ENCODE measurements at places on chromosomes 11 and 22. TPM values are rescaled to one million over a fixed set of nuclear protein-coding genes. Genes with fewer than 3 reads are reported as not detected.
A peak's percentile ranks its signal among the peaks of the same experiment; 100 is the strongest.

DNA sequence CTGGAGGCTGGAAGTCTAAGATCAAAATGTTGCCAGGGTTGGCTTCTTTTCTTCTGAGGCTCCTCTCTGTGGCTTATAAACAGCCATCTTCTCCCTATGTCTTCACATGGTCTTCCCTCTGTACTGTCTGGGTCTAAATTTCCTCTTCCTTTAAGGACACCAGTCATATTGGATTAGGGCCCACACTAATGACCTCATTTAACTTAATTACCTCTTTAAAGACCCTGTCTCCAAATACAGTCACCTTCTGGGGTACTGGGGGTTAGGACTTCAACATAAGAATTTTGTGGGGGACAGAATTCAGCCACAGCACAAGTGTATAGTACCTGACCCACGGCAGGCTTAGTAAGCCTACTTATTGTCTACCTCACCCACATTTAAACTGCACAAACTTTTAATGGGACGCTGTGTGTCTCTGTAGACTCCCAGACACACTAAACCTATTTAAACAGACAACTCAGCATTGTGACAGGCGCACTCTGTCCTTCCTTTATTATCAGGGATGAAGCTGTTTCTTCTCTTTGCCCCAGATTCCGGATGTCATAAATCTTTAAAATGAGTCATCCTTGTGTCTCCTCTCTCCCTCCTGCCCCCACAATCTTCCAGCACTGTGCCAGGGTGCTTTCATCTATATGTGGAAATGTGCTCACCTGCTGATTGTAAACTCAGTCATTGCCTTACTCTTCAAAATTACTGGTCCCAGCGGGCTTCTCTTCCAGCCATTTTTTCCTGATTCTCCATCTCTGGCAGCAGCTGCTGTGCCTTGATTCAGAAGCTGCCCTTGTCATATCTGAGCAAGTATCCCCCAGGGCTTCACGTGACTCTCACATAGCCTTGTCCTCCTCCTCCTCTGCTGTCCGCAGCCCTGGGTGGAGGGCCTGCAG lies 5.4 kb upstream of the MAPK8IP1 start:
- no peak for DNase-seq

GRCh38 chr11:1853376-1854131 lies 670 bp downstream of the LSP1 start:
- no peak for DNase-seq

DNA sequence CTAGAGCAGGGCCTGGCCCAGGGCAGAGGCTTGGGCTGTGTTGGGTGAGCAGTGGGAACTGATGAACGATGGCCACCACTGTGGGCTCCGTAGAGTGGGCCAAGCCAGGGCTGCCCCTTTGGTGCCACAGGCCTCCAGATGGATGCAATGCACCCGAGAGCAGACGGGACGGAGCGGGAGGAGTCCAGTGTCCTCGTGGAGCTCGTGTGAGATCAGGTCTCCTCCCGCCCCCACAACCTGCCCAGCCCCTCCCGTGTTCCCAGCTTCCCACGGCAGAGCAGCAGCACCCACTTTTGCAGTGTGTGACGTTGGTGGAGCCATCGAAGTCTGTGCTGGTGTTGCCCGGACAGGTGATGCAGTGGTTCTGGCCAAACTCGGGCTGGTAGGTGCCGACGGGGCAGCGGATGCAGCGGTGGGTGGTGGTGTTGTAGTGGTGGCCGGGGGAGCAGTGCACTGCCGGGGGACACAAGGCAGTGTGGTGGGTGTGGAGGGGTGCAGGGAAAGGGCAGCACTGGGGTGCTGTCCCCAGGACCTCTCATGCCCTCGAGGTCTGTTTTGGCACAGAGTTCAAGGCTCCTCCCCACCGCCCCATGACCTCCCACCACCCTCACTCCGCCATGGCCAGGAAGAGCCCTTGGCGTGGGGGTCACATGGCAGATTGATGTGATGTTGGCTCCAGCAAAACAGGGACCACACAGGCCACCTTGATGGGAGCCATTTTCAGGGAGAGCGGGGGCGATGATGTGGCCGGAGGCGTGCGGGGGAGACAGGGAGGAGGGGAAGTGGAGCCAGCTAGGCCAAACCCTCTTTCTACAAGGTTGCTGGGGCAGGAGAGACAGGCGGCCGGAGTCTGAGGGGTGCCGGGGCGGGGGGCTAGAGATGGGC lies 23.9 kb upstream of the TTLL12 start:
- DNase-seq = no peak

GRCh38 chr11:128830290-128831173 lies 36.6 kb downstream of the KCNJ1 start:
- DNase-seq = no peak

The TRABD gene
- total RNA-seq = 10.8 TPM

- no peak for DNase-seq
These were observed 24.5 kb upstream of the CABP7 start for GRCh38 chr22:29695129-29695926.

DNA sequence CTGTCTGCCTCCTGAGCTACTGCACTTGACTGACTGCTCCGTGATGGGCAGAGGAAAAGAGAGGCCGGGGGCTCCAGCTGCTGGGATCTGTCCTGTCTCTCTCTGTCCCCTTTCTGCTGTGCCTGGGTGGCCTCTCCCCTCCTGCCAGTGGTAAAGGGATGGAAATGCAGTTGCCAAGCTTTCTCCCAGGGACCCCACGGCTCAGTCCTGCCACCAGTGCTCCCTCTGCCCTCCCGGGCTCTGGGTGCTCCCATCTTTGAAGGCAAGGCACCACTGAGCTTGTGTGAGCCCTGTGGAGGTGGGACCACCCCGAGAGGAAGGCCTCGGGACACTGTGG lies 32.0 kb downstream of the NADSYN1 start:
- no peak for DNase-seq

DNA sequence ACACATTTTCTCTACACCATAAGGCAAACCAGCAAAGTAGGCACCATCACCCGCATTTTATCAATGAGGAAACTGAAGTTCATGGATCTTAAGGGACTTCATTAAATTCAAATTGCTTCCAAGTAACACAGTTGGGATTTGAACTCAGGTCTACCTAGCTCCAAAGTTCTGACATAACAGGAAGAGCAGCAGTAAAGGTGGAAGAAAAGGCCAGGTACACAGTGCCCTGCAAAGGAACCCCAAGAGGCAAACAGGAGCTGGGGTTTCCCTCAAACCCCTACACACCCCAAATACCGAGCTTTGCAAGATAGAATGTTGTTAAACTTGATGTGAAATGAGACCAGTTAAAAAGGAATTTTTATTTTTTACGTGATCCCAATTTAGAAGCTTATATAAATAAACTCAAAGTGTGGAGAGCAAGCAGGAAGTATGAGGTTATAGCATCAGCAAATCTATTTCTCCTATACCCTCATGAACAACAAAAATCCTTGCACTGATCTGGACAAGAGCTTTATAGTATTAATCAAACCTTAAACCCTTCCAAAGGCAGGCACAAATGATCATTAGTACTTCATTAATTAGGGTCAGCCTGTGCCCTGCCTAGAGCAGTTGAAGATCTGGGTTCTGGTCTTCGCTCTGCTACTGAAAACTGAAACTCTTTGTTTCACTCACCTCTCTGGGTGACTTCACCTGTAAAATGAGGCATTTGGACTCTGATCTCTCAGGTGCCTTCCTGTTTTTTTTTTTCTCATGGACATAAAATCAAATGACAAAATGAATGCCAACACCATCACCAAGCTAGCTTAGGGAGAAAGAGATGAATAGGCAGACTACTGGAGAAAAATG lies 36.5 kb downstream of the SYTL2 start:
- no peak for DNase-seq

DNA sequence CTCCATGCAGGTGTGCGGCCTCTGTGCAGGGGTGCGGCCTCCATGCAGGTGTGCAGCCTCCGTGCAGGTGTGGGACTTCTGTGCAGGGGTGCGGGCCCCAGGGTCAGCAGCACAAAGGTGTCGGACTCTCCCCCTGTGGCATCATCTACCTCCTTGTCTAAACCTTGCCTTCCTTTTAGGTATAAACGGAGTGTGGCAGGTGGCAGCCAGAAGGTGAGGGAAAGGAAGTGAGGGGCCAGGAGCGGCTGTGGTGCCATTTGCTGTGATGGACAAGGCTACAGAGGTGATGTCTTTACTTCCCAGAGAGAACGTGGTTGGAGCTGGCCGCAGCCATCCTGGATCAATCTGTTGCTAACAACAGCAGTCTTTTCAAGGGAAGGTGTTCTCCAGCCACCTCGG lies 9.1 kb downstream of the GAL start:
- DNase-seq = no peak

GRCh38 chr11:78181185-78181584 lies 7.2 kb downstream of the KCTD21 start:
- DNase-seq = peak; percentile 38

- no peak for DNase-seq
These were observed 66.6 kb downstream of the RPL27A start for GRCh38 chr11:8749202-8749601.

DNA sequence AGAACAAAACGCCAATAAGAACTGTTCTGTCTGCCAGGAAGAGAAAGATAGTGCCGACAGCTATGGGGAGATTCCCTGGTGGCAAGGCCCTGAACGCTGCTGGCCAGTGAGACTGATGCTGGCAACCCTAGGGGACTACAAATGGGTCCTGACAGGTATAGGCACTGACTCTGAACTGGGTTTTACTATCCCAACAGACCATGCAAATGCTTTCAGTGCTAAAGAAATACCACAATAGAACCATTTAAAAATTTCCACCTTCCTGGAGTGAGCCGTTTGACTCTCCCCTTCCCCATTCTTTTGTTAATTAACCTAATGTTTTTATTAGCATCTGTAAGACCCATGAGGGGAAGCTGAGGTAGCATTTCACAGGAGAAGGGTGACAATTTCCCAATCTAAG lies 25.7 kb downstream of the USP28 start:
- DNase-seq = no peak

DNA sequence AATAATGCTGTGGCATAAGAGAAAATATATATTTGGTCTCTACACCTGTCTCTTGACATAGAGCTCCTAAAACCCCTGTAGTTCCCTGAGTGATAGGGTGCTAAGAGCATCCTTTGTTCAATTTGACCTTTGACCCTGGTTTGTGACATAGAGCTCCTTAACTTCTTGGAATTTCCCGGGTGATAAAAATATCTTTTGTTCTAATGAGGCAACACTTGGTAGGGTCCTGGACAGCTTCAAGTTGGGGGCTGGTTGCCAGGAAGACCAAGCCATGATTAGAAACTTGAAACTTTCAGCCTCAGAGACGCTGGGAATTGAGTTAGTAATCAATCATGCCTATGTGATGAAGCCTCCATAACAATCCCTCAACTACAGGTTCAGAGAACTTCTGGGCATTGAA lies 105.4 kb downstream of the CASP12 start:
- no peak for DNase-seq

DNA sequence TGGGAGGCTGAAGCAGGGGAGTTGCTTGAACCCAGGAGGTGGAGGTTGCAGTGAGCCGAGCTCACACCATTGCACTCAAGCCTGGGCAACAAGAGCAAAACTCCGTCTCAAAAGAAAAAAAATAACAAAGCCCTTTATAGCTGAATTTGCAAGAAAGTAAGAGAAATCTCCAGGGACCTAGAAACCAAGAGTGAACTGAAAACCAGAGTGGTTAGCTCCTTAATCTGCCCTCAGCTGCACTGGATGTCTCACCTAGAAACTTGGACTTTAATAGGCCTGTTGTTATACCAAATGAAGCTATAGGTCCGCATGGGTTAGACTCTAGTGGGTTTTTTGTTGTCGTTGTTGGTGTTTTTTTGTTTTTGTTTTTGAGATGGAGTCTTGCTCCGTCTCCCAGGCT lies 4.1 kb downstream of the NEU3 start:
- no peak for DNase-seq

The DNAJB13 gene
- not detected for total RNA-seq

GRCh38 chr22:36258701-36259614 lies 6.0 kb downstream of the APOL1 start:
- DNase-seq = no peak

The MGAT3 gene
- 4.2 TPM for total RNA-seq

DNA sequence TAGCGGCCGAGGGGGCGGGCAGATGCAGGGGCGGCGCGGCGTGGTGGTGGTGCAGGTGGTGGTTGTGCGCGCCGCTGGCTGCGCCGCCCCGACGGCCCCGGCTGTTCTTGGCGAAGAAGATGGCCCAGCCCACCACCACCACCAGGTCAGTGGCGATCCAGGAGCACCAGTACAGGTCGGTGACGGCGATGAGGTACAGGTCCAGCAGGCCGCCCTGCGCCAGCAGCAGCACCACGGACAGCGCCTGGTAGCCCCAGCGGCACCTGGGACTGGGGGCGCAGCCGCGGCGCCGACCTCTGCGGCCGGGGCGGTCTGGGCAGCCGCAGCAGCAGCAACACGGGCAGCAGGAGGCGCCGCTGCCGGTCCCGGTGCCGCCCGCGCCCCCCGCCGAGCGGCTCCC lies 879 bp downstream of the TMEM121B start:
- no peak for DNase-seq

GRCh38 chr11:15967966-15968365 lies 388.4 kb downstream of the SOX6 start:
- no peak for DNase-seq

- no peak for DNase-seq
These were observed 32.6 kb downstream of the APOL1 start for GRCh38 chr22:36285545-36285944.

DNA sequence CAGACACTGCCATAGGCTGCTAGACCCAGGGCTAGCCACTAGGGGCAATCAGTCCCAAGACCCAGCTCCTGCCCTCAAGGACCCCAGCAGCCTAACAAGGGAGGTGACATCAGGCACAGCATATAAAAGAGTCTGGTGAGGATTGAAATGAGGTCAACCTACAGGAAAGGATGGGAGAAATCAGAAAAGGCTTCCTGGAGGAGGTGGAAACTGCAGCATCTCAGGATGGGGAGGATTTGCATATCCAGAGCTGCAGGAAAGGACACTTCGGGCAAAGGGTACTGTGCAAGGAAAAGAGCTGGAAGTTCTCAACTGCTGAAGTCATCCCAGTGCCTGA lies 2.9 kb upstream of the ARFGAP2 start:
- DNase-seq = no peak

The NOX4 gene
- 2.4 TPM for total RNA-seq

GRCh38 chr22:39371732-39372131 lies 21.9 kb downstream of the SYNGR1 start:
- DNase-seq = no peak

DNA sequence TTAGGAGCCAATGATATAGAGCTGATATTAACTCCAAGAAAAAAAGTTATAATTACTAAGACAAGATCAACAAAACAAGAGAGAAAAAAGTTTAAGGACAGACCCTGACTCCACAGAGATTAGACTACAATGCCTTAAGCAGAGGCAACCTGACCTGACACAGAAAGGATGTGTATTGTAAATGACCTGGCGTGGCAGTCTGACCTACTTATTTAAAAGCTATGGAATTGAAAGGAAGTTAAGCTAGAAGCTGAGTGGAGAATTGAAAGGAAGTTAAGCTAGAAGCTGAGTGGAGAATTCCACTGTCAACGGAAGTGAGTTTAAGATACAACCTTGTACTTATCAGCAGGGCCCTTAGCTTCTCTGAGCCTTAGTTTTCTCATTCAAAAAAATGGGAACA lies 885.4 kb downstream of the OPCML start:
- no peak for DNase-seq

DNA sequence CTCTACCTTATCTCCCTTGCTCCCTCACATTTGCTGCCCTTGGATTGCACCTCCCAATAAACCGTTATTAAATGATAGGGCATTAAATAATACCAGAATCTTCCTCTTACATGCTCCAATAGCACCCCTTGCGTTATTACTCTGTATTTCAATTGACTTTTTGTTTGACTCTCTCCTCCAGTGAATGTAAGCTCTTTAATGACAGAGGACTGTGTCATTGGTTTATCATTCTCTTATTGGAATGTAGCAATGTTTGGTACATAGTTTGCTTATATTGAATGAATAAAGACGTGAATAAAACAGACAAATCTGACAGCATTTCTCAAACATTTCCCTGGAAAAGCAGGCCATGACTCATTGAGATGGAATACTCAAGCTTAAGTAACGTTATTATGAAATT lies 8.7 kb upstream of the MPEG1 start:
- DNase-seq = peak; percentile 46

The RIMBP3B gene
- total RNA-seq = 0.10 TPM

The OR51I1 gene
- total RNA-seq = 0.59 TPM
